Stimulated activated naive CD8-positive, alpha-beta T cell treated with anti-CD3 and anti-CD28 coated beads, Interleukin-15, amount 100 ng/mL, for 72 hours (primary cell): ENCODE measurements at places on chromosomes 1 and 21.

DNA sequence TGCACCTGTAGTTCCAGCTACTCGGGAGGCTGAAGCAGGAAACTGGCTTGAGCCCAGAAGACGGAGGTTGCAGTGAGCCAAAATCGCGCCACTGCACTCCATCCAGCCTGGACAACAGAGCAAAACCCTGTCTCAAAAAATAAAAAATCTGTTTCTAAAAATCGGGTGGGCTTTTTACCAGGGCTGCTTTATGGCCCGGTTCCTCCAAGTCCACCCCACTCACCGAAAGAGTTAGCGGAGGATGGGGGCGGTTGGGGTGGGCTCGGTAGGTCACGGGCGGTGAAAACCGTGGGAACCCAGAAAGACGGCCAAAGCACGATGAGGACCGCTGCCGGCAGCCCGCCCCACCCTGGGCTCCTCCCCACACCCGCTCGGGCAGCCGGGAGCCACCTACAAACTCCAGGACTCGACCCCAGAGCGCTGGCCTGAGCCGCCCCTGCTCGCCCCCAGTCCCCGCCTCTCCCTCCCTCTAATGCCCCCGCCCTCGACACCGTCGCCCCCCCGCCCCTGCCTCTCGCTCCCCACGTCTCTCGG is 846 bp upstream of the PER3 start:
- DNase-seq, result no peak

- peak; percentile 23 for DNase-seq
Measured at GRCh38 chr1:44707959-44708831, 22.8 kb downstream of the RNU5D-1 start.

GRCh38 chr21:16713331-16714117 is 799.3 kb upstream of the CXADR start:
- DNase-seq, result no peak

DNA sequence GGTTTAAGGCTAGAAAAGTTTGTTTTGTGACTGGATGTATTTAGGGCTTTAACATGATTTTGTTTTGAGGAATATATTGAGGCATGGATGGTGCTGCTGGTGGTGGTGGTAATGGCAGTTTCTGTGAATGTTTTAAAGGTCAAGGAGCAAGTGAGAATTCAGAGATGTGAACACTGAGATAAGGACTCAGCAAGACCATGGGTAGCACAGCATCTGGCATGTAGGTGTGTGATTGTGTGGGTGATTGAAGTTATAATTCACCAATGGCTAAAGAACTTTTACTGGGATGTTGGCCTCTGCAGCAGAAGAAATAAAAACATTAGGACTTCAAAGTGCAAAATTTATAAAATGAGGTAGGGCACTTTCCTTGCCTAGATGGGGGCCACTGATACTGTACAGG is 65.9 kb downstream of the MACF1 start:
- DNase-seq, result no peak
